ENCODE measurements at places on chromosomes 7 and 10.
A peak's percentile ranks its signal among the peaks of the same experiment; 100 is the strongest.

DNA sequence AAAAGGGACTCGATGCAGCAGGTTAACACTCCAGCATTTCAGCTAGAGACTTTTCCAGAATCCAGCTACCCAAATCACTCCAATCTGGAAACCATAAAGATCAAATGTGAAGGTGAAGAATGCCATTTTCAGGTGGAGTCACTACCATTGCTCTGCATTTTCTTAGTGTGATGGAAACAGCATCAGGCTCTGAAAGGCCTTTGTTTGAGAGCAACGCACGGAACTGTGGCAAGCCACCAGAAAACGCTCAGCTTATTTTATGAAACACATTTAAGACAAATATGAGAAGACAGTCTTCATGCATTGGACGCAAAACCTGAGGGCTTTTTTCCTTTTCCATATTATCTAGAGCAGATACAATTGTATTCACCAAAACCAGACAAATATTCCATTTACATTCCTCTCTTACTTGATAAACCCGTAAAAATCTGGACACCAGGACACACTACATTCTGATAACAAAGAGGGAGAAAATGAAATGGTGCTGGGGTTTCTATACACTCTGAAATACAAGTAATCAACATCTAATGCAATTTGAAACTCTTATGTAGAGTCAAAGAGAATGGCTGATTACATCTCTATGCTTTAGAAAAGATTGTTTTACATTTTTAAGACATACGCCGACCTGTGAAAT, 99.1 kb downstream of the NRP1 start:
- DNase-seq = no peak

DNA sequence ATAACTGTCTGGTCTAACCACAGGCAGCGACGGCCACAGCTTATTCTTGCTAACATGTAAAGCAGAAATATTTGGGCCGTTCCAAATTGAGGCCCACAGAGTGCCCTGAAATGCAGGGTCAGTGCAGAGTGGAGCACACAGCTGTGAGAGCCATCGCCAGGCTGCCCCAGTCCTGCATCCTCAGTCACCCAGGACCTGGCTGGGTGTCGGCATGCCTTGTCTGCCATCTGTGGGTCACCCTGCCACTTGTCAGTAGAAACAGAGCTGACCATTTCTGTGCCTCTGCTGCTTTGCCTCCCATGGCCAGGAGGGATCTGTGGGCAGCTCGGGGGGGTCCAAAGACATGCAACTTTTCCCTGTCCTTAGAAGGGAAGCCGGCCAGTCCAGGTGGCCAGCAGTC, 57.3 kb upstream of the BTBD16 start:
- DNase-seq = no peak

- no peak for DNase-seq
Measured at GRCh38 chr10:54469587-54470323, 331.3 kb downstream of the PCDH15 start.

- no peak for DNase-seq
Measured at GRCh38 chr10:132239126-132240031, 52.6 kb downstream of the DPYSL4 start.

GRCh38 chr10:76124280-76124679, 692.9 kb downstream of the LRMDA start:
- no peak for DNase-seq

GRCh38 chr7:43443381-43443780, 139.5 kb upstream of the STK17A start:
- DNase-seq = no peak

- no peak for DNase-seq
Measured at GRCh38 chr7:137728426-137728825, 118.3 kb downstream of the DGKI start.

- DNase-seq = peak; percentile 28
Measured at GRCh38 chr7:100680576-100681271, 7.2 kb downstream of the GNB2 start.

DNA sequence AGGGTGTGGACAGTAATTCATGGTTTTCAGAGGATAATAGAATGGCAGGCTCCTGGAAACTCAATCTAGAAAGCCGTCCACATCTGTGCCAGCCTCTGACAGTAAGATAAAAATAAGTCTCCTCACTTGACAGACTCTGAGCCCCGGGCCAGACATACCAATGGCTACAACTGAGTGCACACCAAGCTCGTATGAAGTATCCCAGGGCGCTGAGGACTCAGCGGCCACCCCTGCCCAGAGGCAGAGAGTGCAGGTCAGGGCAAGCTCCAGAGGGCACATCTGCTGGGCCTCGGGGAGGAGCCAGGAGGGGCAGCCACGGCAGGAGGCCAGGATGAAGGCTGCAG, 262.8 kb upstream of the TCERG1L start:
- DNase-seq = no peak

DNA sequence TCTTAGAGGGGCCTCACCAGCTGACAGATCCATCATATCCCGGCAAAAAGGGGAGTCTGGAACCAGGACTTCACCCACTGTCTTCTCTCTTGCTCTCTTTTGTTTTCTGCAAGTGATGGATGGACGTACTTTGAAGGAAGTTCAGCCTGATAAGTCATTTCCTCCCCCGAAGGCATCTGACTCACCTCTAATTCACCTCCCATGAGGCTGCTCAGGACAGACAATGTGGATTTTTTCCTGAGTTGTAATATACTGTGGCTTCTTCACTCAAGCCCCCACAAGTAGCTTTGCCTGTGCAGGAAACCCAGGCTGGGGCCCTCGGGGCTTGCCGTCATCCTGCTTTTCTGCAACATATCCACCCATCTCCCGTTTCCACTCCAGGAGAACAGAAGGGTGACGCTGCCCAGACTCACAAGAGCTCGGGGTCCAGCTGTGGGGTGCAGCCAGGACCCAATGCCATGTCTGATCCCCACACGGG, 70.4 kb downstream of the ASB13 start:
- DNase-seq = no peak

DNA sequence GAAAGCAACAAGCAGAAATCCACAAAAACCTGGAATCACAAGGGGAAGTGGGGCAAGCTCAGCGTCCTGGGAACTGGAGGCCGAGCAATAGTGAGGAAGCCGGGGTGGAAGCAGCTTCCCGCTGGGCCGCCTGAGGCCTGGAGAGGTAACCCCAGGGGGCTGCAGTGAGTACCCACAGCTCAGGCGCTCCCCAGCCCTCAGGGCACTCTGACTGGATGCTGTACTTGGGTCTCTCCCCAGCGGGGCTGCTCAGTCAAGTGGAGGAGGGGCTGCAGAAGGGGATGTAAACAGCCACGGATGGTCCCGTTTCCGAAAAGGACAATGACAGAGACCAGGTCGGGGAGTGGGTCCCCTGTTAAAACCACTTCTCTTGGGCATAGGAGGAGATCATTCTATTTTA, 50.3 kb downstream of the SLIT1 start:
- DNase-seq = no peak

DNA sequence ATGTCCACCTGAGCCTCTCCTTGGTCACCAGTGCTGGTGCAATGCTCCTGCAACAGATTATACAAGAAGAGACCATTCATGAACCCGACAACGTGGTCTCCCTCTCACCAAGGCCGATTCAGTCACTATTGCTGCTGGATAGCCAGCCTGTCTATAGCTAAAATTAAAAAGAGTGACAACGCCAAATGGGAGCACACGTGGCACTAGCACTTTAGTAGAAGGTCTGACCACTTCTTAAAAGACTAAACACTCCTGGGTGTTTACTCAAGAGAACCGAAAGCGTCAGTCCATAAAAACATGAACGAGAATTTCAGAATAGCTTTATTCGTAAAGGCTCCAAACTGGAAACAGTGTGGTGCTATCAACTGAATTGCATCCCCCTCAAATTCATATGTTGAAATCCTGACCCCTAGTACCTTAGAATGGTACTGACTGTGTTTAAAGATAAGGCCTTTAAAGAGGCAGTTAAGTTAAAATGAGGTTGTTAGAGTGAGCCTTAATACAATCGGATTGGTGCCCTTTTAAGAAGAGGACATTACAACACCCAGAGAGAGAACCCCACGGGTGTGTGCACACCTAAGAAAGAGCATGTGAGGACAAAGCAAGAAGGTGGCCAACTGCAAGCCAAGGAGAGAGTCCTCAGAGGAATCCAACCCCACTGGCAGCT, 4.4 kb upstream of the GALNTL5 start:
- DNase-seq = no peak

DNA sequence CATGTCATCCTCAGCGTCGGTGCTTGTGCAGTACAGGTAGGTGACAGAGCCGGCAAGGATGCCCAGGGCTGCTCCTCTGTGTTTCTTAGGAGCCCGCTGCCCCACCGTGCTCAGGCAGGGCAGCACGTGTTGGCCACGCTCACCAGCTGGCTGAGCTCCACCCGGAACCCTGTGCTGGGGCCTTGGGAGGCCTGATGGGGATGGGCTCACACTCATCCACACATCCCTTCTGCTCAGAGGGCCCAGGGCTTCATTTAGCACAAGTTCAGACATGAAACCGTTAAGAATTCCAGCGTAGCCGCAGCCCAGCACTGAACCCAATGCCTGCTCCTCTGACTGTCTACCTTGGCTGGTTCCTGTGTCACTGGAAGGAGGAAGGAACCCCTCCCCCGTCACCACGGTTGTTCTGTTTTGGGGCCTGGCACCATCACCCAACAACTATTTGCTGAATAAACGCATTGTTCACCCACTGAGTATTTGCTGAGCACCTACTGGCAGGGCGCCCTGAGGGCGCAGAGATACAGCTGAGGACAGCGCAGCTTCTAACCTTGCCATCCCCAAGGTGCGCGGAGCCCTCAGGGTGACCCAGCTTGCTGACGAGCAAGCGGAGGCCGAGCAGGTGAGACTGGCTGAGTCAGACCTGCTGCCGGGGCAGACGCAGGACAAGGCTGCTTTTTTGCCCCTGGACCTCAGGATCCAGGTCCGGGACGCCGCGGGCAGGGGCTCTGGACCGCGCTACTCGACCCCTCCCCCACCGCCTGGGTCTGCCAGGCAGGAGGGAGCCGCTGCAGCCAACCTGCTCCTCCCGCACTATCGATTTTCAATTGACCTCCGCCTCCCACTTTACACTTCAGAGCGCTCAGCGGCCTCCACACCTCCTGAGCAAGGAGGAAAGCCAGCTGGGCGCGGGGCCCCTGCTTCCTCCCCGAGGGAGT, 50.6 kb upstream of the RET start:
- DNase-seq = no peak

- DNase-seq = no peak
Measured at GRCh38 chr7:85928500-85928899, 715.2 kb upstream of the GRM3 start.

DNA sequence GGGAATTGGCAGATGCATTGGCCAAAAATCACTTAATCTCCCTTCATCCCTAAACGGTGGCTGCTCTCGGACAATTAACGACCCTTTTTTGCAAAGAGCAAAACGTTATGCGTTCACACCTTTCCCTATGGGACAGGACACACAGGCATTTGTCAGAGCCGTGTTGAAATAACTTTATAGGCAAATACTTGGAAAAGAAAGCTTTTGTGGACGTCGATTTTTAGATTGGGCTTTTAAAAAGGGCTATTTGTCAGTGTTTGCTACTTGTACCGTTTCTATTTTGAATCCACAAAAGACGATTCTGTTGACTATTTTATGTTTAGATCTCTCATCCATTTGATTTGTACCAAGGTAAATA, 245.6 kb downstream of the SLC25A13 start:
- no peak for DNase-seq

GRCh38 chr10:114061148-114061547, 17.5 kb downstream of the ADRB1 start:
- DNase-seq = no peak

DNA sequence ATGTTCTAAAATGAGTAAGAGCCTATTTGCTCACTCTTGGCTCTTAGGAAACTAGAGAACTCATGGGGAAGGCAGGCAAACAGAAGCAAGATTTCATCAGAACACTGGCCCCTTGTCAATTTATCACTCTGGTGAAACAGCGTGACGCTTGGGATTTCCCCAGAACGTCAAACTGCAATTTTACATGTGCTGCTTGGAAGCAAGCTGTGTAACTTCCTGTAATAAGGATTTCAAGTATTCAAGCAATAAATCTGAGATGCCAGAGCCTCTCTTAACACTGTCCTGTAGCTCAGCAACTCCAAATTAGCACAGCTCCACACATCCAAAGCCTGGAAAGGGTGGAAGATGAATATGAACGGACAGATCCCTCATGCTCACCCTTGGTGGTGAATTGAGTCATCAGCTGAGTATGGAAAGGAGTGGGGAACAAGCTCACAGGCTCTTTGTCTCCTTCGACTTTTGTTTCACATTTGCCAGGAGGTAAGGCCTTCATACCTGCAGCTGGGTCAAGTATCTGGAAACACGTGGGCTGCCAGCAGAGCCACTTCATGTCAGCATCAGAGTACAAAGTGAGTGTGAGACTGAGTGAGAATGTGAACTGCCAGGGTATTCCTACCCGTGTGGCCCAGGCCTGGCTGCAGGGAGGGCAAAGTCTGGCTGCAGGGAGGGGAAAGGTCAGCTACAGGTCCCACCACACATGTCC, 140.4 kb upstream of the NAMPT start:
- peak; percentile 58 for DNase-seq

GRCh38 chr10:12051241-12051640, 8.6 kb upstream of the UPF2 start:
- no peak for DNase-seq

DNA sequence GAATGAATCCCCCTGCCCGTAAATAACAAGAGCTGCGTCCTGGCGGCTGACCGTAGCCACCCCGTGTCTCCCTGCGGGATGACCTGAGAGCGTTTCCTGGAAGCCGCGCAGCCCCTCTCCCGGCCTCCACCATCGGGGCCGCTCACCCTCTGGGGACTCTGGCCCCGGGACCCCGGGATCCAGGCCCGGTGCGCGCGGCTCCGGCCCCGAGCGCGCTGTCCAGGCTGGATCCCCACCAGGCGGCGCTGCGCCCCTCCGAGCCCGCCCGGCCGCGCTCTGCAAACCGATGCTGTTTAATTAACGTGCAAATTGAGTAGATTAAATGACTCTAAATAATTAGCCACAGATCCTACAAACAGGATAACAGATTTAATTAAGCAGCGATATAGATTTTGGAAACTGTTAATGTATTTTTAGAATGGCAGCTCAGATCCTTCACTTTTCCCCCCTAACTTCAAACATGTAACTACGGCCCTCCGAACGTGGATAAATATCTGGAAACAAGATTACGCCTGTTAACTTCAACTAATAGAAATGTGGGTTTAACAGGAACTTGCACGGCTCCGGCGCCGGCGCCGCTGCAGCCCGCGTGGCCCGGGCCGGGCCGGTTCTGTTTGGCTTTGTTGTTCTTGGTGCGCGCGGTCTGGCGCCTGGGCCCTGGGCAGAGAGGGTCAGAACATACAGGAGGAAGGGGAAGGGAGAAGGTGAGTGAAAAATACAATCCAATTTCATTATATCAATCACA, 7.1 kb upstream of the UNCX start:
- DNase-seq = peak; percentile 49

- DNase-seq = no peak
Measured at GRCh38 chr10:124721330-124722045, 22.7 kb downstream of the FAM53B start.

- DNase-seq = no peak
Measured at GRCh38 chr10:48474765-48475365, 130.0 kb downstream of the ARHGAP22 start.
